ENCODE measurements at places on chromosomes 11 and 22. TPM values are rescaled to one million over a fixed set of nuclear protein-coding genes. Genes with fewer than 3 reads are reported as not detected.

Gene FAM83F
- polyA plus RNA-seq = 0.06 TPM

Gene GLYATL1B
- not detected for polyA plus RNA-seq

Gene ZNF215
- 1.0 TPM for polyA plus RNA-seq

Gene TMEM134
- 272 TPM for polyA plus RNA-seq

Gene MUC15
- not detected for polyA plus RNA-seq

Gene MS4A4E
- polyA plus RNA-seq = not detected

Gene OR8H3
- not detected for polyA plus RNA-seq

Gene OR2AG2
- polyA plus RNA-seq = 0.28 TPM

Gene KRTAP5-10
- 0.34 TPM for polyA plus RNA-seq

Gene NDUFS3
- 210 TPM for polyA plus RNA-seq

Gene NXPE2
- 0.12 TPM for polyA plus RNA-seq

Gene MYBPC3
- 476 TPM for polyA plus RNA-seq

Gene CDC42EP1
- polyA plus RNA-seq = 21.6 TPM
